Stimulated activated CD4-positive, alpha-beta T cell treated with anti-CD3 and anti-CD28 coated beads, Interleukin-2, amount 100 ng/mL, for 4 hours (primary cell): ENCODE measurements at places on chromosomes 6 and 20.

DNA sequence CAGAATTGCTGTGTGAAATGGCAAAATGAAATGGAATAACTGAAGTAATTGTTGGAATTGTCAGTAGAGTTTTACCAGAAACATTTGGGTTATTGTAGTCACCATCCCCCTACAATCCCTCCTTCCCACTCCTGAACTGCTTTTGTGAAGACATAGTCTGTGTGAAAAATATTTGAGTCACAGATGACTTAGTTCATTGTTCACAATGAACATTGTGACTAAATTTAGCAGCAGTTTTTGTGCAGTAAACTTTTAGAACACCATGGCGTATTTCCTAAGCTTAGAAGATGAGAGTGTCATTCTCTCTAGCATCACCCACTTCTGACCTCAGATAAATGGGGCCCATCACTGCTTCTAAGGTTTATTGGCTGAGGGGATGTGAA is 11.0 kb downstream of the OTOR start:
- no peak for DNase-seq

- DNase-seq: no peak
Observed at GRCh38 chr20:49563015-49563980, 4.6 kb downstream of the PTGIS start.

DNA sequence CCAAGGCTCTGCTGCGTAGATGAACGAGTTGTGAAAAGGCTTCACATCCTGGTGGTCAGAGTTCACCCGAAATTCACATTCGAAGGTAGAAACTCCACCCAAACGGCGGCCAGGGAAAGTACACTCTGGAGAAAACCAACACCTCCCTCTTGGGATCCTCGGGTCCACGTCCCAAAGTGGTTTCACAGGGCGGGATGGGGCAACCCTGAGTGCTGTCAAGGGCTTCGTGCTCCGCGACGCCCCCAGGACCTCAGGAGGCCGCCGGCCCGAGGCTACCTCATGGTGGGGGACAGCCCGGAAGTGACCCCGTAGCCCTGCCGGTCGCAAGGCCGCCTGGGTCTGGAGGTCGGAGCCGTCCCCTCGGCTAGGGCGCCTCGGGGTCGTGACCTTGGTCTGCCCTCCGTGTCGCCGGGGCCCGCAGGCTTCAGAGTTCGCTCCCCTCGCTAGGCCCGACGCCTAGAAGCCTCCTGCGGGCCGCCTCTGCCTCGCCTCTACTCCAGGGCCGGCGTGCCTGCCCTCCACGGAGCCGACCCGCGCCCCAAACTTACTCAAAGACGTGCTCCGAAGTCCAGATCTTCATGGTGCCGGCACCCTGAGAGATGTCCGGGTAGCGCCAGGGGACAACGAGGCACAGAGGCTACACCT is at the start of gene PRELID3B:
Gene PRELID3B (minus strand): TSS at position 636 of the 645 bp plus-strand sequence. CDS start 56 bp downstream, at position 580.
- DNase-seq: no peak

DNA sequence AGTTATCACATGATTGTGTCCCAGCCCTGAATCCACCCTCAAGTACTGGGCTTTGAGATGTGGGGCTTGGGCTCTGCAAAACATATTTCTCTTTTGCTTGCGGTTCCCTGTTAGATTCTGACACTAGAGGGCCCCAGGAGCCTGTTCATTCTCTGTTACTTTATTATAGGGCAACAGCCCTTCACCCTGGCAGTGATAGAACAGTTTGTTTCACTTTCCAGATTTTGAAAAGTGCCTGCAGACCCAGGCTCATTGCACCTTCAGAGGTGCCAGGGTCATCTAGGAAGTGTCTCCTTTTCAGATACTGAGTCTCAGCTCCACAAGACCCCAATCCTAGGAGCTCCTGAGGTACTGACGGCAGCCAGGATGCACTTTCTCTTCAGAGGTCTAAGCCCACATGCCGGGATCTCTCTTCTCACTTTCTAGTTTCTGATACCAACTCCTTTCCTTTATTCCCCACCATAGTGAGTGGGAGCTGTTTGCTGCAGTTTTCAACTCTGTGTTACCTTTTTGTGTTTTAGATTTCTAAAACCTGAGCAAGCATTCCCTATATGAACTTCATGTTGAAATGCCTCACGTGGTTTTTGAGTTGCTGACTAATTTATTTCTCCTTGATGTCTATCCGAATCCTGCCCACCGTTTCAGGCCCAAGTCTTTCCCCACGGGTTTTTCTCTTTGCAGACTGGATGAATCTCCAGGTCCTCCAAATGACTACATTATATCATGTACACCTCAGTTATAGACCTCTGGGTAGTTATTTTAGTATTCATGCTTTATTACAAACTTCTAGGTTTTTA is 10.9 kb downstream of the ABT1 start:
- DNase-seq: peak; percentile 41

GRCh38 chr6:136491754-136492153 is 58.5 kb downstream of the MAP7 start:
- no peak for DNase-seq

DNA sequence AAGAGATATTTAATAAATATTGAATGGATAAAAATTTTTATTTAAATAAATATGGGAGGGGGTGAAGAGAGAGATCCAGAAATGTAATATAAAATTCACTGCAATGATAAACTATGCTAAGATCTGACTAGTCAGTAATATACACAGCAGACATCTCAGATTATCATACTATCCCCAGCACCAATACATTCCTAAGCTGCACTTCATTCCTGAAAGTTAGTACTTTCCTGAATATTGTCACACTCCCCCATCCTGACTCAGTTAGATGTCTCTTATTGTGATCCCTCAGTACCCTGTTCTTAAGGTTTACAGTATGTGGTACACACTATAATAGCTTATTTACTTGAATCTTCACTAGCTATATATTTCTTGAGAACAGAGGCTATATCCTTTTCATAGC is 88.3 kb upstream of the KCNQ5 start:
- no peak for DNase-seq

DNA sequence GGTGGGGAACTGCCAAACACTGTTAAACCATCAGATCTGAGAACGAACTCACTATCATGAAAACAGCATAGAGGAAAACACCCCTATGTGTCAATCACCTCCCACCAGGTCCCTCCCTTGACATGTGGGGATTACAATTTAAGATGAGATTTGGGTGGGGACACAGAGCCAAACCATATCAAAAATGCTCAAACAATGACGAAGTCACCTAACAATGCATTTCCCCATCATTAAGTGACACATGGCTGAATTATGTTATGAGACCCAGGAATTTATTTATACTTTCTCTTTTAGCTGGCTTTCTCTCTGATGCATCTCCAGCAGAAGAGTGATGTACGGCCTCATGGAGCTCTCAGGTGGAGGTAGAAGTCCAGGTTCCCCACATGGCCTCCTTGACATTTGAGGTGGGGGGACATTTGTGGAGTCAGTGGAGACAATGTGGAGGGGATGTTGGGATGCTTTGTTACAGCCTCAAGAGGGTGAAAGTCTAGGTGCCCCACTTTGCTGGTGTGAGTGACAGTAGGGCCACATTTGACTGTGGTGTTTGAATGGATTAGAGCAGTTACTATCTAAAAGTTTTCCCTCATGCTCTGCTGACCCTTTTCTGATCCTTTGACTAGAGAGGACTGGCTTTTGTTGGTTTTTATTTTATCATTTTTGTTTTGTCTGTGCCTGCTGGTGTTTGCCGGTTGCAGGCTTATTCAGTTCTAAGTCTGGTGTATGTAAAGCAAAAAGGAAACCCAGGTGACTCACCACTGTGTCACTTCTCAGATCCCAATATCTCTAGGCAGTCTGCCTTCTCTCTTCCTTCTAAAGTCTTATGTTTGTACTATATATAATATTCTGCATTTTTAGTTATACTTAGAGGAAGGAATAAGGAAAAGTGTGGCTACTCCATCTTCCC is 18.5 kb upstream of the DCBLD1 start:
- no peak for DNase-seq

DNA sequence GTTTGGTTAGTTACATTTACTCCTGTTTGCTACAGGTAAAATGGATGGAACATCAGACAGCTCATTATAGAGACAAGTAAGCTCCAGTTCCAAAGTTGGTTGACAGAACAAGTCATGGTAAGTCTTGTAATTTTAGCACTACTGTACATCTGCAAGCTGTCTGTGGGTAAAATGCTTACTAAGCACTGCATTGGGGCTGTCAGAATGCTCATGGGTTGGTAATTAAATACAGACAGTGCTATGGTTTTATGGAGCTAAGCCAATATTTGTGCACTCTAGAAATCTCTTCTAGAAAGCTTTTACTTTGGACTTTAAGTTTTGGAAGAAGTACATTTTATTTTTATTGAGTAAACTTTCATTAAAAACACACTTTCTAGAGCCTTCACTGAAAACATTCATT is 419.2 kb upstream of the MMS22L start:
- no peak for DNase-seq

DNA sequence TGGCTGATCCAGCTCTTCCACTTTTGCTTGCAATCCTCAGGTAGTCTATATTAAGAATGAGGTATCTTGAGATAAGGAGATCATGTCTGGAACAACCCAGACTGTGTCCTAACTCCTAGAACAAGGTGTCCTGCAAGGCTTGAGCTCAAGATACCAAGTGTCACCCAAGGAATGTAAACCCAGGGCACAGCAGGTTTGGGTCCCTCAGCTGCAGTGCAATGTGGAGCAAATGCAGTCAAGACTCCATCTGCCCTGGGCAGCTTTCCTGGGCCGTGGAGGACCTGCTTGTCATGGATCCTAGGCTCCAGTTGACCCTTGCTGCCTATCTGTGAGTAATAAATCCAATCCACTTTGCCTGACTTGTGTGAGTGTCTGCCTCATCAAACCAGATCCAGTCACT is 166.1 kb downstream of the OTOR start:
- no peak for DNase-seq

DNA sequence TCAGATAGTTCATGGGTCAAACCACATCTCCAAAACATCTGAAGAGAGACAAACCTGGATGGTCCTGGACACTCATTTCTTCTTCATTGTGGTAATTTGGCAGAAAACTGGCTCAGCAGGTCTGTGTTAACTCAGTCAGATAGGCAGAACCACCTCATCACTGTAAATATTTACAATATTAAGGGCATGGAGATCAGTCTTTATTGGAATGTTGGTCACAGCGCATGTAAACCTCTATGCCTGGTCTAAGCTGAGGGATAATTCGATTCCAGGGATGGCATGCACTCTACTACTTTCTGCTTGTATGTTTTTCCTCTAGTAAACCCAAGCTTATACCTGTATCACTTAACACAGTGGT is 4.0 kb upstream of the TBC1D7 start:
- no peak for DNase-seq

DNA sequence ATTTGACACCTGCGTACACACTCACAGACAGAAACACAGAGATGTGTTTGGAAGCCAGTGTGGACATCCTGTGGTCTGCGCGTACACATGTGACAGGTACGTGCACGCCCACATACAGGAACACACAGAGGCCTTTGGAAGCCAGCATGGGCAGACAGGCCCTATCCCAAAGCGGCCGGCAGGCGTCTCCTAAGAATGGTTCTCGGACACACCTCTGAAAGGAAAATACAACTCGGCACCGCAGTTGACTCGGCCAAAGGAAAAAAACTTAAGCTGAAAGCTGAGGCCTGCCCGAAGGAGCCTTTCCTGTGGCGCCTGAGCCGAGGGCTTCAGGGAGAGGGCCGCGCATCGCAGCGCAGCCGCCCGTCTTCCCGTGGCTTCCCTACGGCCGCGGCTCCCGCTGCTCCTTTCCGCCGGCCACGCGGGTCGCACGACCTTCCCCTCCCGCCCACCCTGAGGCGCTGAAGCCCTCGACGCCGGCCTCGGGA is 1.4 kb upstream of the CEP43 start:
- peak; percentile 10 for DNase-seq

GRCh38 chr6:3819161-3820110 is 29.7 kb upstream of the FAM50B start:
- no peak for DNase-seq

- no peak for DNase-seq
Observed at GRCh38 chr6:160069050-160069454, 52.6 kb upstream of the SLC22A1 start.

DNA sequence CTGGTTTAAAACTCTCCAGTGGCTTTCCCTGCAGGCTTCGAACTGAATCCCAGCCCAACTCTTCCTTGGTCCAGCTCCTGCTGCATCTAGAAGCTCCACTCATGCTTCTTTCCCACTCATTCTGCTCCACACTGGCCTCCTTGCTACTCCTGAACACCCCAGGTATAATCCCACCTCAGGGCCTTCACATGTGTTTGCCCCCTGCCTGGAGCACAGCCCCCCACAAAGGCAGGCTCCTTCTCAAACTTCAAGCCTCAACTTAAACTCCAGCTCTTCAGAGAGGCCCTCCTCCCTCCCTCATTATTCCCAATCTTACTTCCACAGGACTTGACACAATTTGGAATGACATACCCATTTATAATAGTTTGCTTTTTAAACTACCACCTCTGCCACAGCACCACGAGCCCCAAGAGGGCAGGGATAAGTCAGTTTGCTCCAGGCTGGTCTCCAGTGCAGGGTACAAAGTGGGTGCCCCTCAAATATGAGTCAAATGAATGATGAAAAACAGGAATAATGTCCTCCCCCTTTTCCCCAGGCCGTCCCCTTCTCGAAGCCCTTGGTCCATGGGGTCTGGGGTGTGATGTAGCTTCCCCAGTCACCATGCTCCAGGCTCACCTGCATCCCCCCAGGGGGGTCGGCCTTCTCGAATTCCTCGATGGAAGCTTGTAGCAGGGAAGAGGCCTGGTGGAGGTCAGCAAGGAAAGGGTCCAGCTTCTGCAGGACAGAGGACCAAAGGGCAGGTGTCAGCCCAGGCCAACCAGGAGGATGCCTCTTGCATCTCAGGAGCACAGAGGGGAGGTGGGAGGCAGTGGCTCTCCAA is 37.4 kb downstream of the KIAA1755 start:
- DNase-seq: no peak

DNA sequence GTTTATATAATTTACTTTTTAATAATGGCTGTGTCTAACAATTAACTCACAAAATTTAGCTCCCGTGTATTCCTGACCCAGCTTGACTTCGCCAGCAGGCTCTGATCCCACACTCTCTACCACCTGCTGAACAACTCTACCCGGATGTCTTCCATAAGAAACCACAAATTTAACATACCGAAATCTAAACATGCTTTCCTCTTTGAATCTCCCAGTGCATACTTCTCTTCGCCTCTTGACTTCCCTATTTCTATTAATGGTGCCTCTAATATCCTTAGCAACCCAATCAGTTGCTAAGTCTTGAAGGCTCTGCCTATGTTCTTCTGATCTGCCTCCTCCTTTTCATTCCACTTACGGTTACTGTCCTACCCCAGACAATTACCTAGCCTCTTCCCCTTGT is 4.6 kb upstream of the MYB start:
- no peak for DNase-seq

- no peak for DNase-seq
Observed at GRCh38 chr6:34536251-34536958, 19.7 kb downstream of the SPDEF start.

GRCh38 chr6:11537229-11538051 is at the start of gene TMEM170B:
Gene TMEM170B, plus strand, starts transcription at chr6:11537749. Its CDS starts 529 bp downstream, at chr6:11538278.
- DNase-seq: peak; percentile 95

GRCh38 chr6:45075246-45075645 is 252.9 kb upstream of the RUNX2 start:
- no peak for DNase-seq

- no peak for DNase-seq
Observed at GRCh38 chr20:58837717-58838116, 13.0 kb downstream of the GNAS-AS1 start.

GRCh38 chr20:61424628-61425420 is 172.8 kb downstream of the CDH4 start:
- no peak for DNase-seq

- no peak for DNase-seq
Observed at GRCh38 chr6:20909621-20910020, 375.4 kb downstream of the CDKAL1 start.

- DNase-seq: no peak
Observed at GRCh38 chr6:56865081-56865875, 89.6 kb upstream of the BEND6 start.
